ENCODE measurements at places on chromosomes 12 and 14.

- DNase-seq, result no peak
These were observed 13.4 kb upstream of the SNX6 start for GRCh38 chr14:34643361-34643760.

- no peak for DNase-seq
These were observed 24.6 kb upstream of the BCL7A start for GRCh38 chr12:121996945-121997612.

GRCh38 chr12:81359736-81360135 lies 281.9 kb downstream of the ACSS3 start:
- DNase-seq, result no peak

GRCh38 chr12:59075141-59075540 lies 154.8 kb upstream of the LRIG3 start:
- DNase-seq, result no peak
